ENCODE measurements at places on chromosomes 13 and 19.
A peak's percentile ranks its signal among the peaks of the same experiment; 100 is the strongest.

- DNase-seq: no peak
These were observed 1526.9 kb downstream of the EFNB2 start for GRCh38 chr13:105008604-105009003.

GRCh38 chr19:6754653-6755463 is 12.4 kb downstream of the SH2D3A start:
- DNase-seq: no peak

- DNase-seq: no peak
These were observed 17.0 kb upstream of the LPAR6 start for GRCh38 chr13:48429886-48430285.

- DNase-seq: no peak
These were observed 116.2 kb upstream of the FNDC3A start for GRCh38 chr13:48859272-48860105.

GRCh38 chr13:28718196-28718542 is 601 bp downstream of the SLC46A3 start:
- no peak for DNase-seq

GRCh38 chr19:19361075-19361594 is 40.5 kb downstream of the MAU2 start:
- DNase-seq: no peak

- no peak for DNase-seq
These were observed 13.5 kb downstream of the ZFR2 start for GRCh38 chr19:3855320-3855719.

- no peak for DNase-seq
These were observed 25.2 kb upstream of the HIF3A start for GRCh38 chr19:46271481-46272197.

DNA sequence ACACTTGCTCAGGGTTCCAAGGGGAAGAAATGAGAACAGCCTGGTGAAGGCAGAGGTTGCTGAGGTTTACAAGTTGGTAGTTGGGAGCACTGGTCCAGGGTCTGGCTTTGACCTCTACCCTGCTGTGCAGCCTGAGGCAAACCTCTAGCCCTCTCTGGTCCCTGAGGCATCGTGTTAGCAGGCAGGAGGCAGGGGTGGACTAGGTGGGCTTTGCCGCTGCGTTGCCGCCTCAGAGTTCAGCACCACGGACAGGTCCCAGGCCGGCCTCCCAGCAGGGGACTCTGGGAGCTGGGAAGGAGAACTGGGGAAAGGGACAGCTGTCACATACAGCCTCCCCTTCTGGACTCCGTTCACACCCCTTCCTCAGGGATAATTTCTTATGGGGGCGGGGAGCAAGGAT is 3.1 kb downstream of the NCAN start:
- DNase-seq: no peak

DNA sequence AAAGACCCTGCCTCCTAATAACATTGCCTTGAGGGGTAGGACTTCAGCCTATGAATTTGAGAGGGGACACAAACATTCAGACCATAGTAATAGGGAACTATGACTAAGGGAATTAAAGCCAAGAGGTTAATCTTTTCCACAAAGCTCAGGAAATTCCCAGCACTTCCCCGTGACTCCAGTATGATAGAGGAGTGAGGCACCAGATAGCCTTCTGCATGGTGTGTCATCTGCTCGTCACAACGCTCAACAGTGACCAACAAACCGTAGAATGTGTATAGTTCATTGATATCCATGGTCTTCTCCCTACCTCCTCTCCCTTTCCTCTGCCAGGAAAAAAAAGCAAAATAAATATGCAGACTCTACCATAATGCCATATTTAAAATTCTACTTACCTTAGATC is 64.4 kb downstream of the B3GLCT start:
- no peak for DNase-seq

- no peak for DNase-seq
These were observed 4.8 kb downstream of the SUGP2 start for GRCh38 chr19:19028526-19028925.

DNA sequence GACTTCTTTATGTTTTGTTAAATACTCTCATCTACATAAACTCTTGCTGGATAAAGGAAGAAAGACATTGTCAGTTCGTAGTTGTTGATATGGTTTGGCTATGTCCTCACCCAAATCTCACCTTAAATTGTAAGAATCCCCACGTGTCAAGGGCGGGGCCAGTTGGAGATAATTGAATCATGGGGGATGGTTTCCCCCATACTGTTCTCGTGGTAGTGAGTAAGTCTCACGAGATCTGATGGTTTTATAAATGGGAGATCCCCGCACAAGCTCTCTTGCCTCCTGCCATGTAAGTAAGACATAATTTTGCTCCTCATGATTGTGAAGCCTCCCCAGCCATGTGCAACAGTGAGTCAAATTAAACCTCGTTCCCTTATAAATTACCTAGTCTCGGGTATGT is 3.6 kb downstream of the ADGRE1 start:
- no peak for DNase-seq

DNA sequence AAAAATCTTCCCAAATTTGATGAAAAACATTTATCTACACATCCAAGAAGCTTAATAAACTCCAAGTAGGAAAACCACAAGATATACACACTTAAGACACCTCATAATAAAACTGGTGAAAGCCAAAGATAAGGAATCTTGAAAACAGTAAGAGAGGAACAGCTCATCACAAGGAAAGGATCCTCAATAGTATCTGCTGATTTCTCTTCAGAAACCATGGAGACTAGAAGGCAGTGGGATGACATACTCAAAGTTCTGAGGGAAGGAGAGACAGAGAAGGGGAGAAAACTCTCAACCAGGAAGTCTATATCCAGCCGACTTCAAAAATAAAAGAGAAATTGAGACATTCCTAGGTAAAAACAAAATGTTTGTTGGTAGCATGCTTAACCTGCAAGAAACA is 45.7 kb downstream of the LNX2 start:
- DNase-seq: no peak

DNA sequence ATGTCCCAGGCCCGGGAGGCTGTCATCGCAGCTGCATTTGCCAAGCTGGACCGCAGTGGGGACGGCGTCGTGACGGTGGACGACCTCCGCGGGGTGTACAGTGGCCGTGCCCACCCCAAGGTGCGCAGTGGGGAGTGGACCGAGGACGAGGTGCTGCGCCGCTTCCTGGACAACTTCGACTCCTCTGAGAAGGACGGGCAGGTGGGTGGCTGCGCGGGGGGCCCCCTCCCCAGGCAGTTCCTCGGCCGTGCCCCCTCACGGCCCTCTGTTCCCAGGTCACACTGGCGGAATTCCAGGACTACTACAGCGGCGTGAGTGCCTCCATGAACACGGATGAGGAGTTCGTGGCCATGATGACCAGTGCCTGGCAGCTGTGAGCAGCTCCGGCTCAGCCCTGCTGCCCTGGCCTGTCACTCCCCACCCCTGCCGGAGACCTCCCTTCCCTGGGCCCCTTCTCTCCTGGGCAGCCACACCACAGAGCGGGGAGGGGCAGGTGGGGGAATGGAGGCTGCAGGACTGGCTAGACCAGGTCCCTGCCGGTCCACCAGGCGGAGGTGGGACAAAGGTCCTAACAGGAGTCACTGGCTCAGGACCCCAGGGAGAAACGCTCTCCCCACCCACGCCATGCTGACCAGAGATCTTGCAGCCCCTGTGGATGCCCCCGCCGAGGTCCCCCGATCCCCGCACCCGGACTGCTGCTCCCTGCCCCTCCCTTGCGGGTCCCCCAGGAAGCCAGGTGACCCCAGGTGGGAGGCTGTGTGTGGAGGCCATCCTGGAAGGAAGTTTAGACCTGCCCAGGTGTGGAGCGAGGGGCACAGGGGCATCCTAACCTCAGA is 1.1 kb downstream of the CAPS start:
- no peak for DNase-seq

- DNase-seq: no peak
These were observed 15.4 kb downstream of the CEBPA start for GRCh38 chr19:33286899-33287298.

GRCh38 chr19:18477042-18477779 is 39.3 kb upstream of the ISYNA1 start:
- no peak for DNase-seq

- DNase-seq: no peak
These were observed 4.3 kb downstream of the SPRED3 start for GRCh38 chr19:38392707-38393308.

DNA sequence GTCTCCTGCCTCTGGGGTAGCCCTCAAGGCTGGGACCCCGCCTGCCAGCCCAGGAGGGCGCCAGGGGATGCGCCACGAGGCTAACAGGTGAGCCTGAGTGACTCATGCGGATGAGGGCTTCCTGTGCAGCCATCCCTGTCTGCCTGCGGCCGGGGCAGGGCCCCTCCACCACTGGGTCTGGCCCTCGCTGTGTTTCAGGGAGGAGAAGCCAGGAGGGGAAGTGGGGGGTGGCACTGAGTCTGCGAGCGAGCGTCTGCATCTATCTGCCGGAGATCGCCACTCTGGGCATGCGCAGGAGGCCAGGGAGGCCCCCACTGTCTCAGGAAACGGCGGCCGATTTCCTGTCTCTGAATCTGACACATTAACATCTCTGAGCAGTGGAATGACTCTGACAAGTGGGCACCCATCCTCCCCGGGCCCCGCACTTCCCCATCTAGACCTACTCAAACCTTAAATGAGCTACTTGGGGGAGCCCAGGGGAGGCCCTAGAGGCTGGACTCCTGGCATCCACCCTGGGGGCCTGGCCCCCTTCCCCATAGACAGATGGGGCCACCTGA is 19.7 kb downstream of the RFX1 start:
- DNase-seq: peak; percentile 47

- no peak for DNase-seq
These were observed 396.9 kb downstream of the DLEU7 start for GRCh38 chr13:50446611-50447010.

- no peak for DNase-seq
These were observed 180.6 kb downstream of the FOXO1 start for GRCh38 chr13:40485611-40486517.

DNA sequence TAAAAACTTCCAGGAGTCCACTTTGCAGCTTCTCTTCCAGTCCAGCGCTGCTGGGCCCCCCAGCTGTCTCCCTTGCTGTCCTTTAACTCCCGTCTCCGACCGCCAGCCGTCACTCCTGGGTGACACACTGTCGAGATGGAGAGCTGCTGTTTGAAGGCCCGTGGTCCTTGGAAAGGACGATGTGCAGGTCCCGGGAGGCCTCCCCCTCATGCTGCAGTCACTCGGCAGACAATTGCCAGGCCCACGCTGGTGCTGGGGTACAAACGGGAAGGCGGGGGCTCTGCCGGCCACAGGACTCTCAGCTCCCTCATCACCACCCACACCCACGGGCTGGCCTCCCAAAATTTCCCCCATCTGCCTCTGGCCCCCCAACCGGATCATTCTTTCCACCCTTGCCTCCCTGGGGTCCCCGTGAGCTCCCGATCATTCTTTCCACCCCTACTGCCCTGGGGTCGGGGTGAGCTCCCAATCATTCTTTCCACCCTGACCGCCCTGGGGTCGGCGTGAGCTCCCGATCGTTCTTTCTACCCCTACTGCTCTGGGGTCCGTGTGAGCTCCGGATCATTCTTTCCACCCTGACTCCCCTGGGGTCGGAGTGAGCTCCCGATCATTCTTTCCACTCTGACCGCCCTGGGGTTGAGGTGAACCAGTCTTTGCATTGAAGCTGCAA is 16.0 kb upstream of the ZNF554 start:
- no peak for DNase-seq

DNA sequence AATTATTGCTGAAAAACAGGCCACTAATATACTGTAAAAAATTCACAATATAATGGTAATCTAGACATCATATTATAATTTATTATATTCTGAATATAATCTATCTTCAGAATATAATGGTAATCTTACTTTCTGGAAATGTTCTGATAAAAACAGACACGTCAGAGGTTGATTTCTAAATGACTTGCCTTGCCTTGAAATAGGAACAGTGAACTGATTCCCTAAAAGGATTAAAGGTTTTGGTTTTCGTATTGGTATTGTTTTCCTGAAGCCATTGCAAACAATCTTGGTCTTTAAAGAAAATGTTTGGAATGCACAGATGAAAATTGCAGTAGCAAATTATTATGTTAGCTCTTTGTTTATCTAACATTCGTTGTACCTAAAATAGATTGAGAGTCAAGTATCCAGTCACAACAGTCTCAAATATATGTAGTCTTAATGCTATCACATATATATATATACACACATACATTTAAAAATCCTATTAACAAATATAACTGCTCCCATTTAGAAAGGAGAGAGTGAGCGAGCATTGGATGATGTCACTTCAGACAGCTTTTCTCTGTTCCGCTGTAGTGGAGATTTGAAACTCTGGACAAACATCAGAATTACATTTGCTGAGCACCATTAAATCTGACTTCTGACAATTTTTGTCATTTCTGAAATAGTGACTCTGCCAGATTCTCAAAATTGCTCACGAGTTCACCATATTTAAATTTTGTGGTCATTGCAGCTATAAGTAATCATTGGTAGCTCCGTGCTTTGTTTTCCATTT is 1.7 kb downstream of the ITM2B start:
- no peak for DNase-seq

DNA sequence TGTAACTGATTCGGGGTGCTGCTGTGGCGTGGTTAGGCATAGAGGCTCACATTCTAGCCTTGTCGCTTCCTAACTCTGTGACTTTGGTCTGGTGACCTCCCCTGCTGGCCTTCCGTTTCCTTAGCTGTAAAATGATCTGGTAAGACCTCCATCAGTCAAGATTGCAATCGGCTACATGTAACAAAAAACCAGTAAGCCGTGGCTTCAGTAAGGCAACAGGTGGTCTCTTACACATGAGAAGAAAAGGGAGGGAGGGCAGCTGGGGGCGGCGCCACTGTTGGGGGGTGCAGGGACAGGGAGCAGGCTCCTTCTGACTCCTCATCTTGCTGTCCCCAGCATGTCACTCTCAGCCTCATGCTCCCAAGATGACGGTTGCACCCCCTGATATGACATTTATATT is 148.0 kb downstream of the SIPA1L3 start:
- no peak for DNase-seq

GRCh38 chr13:27599845-27600553 is 20.3 kb downstream of the LNX2 start:
- DNase-seq: no peak

DNA sequence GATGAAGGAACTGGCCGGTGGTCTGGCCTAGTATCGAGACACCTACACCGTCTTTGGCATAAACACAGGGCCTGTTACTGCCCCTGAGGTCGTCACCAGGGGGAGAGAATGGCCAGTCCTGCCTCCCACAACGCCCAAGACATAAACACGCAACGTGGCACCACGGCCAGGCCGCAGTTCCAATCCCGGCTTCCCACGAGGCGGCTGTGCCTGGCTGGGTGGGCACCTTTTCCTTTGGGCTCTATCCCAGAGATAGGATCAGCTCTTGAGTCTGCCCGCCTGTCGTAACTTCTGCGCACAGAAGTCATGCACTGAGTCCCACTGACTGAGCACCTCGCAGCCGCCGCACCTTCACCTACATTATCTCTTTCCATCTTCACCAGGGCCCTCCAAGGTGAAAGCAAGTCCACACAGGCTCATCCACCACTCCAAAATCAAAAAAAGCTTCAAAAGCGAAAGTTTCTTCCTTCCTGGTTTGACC is 1.1 kb downstream of the MIER2 start:
- no peak for DNase-seq

- DNase-seq: no peak
These were observed 6.0 kb downstream of the PEX11G start for GRCh38 chr19:7482584-7483439.

All from NCI-H1417 treated with DMSO at 0.1 percent for 48 hours (cell line).